Right cardiac atrium (tissue), 5 donors: ENCODE measurements at places on chromosomes 3 and 15. TPM values are rescaled to one million over a fixed set of nuclear protein-coding genes. Genes with fewer than 3 reads are reported as not detected.

DNA sequence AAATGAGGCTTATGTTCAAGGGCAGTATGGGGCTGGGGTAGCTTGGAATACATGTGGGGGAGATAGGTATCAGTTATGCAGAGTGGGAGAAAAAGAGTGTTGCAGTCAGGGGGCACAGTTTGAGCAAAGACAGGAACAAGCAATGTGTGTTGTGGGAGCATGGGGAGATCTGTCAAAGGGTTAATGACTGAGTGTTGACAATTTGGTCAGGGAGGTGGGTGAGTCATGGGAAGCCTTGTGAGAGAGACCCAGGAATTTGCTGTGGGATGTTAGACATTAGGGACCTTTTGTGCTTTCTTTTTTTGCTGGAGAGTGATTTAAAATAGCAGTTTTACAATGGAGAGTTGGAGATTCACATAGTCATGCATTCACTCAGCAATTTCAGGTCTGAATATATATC is 221.6 kb upstream of the NR2E3 start:
- DNase-seq = no peak

- no peak for DNase-seq
Observed at GRCh38 chr3:64084640-64085039, 61.3 kb upstream of the PSMD6 start.

- DNase-seq = no peak
Observed at GRCh38 chr3:152192936-152193672, 75.6 kb upstream of the MBNL1 start.

- DNase-seq = no peak
Observed at GRCh38 chr3:108959017-108959416, 5.3 kb upstream of the GUCA1C start.

GRCh38 chr15:38164061-38164460 is 88.6 kb upstream of the SPRED1 start:
- no peak for DNase-seq

DNA sequence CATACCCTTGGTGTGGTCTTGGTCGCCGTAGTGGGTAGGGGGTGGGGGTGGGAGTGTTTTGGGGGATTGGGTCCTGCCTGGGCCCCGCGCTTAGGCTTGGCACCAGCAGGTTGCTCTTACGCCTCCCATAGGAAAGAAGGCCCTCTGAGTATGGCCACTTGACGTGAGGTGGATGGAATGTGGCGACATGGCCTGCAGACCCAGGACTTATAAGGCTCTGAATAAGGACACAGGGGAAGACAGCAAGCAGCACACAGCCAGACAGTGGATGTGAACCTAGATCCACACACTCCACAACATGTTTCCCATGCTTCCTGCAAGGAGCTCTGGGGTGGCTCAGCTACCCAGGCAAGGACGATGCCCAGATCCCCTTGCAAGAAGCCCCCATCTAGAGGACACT is 12.4 kb downstream of the RBPMS2 start:
- no peak for DNase-seq

- no peak for DNase-seq
Observed at GRCh38 chr3:172061724-172062184, 22.4 kb downstream of the FNDC3B start.

DNA sequence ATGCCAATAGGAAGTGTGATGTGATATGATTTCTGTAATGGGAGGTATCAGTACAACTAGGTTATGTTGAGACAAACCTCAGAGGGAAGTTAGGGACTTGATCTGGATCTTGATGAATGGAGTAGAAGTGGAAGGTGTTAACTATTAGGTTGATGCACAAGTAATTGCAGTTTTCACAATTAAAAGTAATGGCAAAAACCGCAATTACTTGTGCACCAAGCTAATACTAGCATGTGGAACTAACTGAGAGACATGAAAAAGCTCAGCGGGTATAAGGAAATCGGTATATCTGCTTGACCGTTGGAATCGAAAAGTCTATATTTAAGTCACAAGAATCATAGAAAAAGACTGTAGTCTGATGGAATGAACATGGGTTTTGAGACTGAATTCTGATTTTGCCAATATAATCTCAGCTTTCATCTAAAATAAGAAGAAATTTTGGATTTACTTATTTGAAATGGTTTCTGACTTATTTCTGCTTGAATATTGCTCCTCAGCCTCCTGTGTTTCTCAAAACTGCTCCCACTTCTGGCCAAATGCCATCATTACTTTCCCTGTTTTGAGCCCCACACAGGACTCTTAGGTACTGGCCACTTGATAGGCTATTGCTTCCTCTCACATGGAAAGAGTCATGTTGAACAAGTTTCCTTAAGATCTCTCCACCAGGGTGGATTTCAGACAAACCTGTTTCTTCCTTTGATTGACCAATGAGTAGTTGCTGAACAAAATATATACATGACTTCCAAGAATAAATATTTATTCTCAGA is 271.5 kb upstream of the COL8A1 start:
- no peak for DNase-seq

The LRRC31 gene
- total RNA-seq = not detected

DNA sequence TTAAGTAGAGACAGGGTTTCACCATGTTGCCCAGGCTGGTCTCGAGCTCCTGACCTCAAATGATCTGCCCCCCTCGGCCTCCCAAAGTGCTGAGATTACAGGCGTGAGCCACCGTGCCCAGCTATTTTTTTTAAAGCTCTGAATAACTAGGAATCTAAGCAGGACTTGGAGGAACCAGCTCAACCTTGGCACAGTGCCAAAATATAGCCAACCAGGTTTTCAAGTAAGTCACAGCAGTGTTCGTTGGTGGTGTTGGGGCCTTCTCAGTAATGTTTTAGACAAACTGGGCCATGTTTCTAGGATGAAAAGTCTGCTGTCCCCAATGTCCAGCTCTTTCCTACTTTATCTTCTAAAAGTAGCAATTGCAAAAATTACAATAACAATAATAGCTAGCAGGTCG is 6.4 kb upstream of the ADAM10 start:
- no peak for DNase-seq

- no peak for DNase-seq
Observed at GRCh38 chr15:95734422-95735316, 595.8 kb upstream of the NR2F2 start.

The NIPA2 gene
- 29.9 TPM for total RNA-seq

The CHL1 gene
- total RNA-seq = 70.2 TPM

- DNase-seq = no peak
Observed at GRCh38 chr3:13800064-13800463, 79.8 kb downstream of the WNT7A start.

DNA sequence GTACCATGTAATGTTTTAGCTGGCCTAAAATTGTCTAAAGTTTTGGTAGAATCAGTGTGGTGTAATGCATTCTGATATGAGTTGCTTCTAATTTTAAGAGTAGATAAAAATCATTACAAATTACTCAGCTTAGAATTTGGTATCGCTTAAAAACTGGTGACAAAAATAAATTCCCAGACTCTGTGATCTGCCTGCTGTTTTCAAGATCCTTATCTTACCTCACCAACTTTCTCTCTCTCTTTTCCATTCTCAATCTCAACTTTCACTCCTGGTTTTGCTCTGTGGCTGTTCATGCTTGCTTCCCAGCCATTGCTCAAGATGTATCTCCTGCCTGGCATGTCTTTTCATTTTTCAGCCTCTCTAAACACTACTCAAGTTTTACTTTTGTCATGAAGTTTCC is 45.7 kb downstream of the TCF12 start:
- no peak for DNase-seq

DNA sequence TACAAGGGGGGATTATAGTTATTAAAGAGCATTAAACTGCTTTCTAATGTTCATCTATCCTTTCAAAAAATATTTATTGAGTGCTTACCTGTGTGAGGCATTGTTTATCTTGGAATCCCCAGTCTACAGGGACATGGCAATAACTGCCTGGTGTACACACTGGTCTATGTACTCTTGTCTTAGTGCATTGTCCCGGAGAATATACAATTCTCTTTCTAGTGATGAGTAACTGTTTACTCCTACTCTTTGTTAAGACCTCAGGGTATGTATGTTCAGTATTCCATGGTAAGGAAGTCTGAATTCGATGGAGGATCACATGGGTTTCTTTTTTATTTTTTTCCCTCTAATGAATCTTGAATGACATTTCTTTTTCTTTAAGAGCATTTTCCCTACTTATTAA is 772.4 kb upstream of the NR2F2 start:
- DNase-seq = no peak

GRCh38 chr15:79222808-79223207 is 59.7 kb upstream of the ANKRD34C start:
- no peak for DNase-seq

GRCh38 chr3:27031476-27031875 is 337.7 kb downstream of the NEK10 start:
- DNase-seq = no peak

The OR5K2 gene
- total RNA-seq = not detected

GRCh38 chr15:72203507-72203837 is 5.9 kb upstream of the GRAMD2A start:
- DNase-seq = peak; percentile 89

DNA sequence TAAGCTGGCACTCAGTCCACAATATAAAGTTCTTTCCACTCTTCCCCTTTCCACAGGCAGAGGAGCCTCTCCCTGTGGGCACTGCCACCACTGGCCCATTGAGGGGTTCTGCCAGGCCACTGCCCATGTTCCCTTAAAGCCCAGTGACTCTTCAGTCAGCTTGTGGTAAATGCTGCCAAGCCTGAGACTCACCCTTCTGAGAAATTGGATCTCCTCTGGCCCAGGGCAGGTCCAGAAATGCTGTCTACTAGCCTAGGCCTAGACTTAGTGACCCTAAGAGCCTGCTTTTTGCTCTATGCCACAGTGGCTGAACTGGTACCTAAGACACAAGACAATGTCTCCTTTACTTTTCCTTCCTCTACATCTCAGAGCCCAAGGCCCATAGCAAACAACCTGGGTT is 295.8 kb downstream of the RBMS3 start:
- no peak for DNase-seq

The ASB14 gene
- total RNA-seq = 1.3 TPM

DNA sequence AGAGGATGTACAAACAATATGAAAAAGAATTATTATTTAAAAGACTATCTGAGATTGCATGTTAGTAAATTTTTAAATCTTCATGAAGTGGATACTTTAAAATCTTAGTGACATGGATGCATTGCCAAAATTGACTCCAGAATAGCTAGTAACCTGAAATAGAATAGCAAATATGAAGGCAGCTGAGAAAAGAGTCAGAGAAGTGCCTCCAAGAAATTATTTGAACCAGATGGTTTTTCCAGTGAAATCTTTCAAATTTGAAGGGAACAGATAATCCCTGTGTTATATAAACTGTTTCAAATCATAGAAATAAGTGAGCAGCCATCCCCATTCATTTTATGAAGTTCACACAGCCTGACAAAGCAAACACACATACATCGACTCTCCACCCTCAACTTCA is 29.6 kb downstream of the FSIP1 start:
- DNase-seq = no peak

DNA sequence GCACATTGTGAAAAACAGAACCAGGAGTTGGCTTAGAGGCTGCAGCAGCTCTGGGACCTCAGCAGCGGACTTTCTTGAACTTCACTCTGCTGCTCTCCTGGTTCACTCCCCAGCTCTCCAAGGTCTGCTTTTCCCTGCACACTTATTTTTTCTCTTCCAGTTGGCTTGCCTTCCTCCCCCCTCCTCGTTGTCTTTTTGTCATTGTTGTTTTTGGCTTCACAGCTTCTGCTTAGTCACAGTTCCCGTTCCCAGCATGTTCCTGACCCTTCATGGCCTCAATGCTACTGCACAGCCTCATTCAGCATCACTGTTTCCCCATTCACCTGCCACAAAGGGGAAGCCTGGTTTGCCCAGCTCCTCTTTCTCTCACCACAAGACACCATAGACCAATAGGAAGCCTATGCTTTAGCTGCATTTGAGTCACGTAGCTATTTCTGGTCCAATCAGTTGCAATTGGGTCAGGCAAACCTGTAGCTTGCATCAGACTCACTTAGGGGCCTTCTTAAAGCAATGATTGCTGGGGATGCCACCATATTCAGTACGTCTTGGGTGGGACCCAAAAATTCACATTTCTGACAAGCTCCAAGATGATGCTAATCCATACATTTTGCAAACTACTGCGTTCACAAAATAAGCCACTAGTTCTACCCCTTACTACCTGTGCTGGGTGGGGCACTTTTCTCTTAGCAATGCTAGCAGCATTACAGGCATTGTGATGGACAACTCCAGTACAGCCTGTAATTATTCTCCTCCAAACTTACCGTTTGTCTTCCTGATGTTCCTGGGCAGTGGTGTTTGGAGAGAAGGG is 7.8 kb upstream of the SUMF1 start:
- DNase-seq = peak; percentile 33

- no peak for DNase-seq
Observed at GRCh38 chr3:155500194-155500818, 206.8 kb upstream of the STRIT1 start.

The SAXO2 gene
- 4.3 TPM for total RNA-seq

DNA sequence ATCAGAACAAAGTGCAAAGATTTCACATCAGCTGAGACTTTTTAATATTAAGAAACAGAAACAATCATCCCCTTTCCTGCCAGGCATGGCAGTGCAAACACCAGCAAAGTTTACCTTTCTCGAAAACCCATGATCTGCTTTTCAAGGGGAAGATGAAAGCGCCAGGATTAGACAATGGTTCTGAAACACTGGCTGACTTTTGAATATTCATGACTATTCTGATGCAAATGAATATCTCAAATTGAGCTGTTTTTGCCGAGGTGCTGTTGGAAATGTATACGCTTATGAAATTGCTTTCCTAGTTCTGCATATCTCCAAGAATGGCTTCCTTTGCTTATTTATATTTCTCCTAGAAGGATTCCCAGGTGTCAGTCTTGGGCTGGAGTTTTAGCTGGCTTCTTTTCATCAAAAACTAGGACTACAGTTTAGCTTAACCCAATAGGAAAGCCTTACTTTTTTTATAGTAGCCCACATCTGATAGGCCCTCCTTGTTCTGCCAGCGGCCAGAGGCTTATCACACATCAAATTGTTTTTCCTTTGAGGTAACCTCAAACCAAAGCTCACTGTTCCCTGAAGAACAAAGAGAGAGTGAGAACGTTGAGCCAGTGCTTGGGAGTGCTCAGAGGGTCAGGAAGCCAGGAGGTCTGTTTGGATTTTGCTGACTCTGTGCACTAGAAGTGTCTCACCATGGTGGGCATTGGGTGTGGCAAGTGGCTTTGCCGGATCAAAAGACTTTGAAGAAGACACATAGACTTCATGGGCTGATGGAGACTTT is 74.0 kb upstream of the PLCL2 start:
- no peak for DNase-seq

DNA sequence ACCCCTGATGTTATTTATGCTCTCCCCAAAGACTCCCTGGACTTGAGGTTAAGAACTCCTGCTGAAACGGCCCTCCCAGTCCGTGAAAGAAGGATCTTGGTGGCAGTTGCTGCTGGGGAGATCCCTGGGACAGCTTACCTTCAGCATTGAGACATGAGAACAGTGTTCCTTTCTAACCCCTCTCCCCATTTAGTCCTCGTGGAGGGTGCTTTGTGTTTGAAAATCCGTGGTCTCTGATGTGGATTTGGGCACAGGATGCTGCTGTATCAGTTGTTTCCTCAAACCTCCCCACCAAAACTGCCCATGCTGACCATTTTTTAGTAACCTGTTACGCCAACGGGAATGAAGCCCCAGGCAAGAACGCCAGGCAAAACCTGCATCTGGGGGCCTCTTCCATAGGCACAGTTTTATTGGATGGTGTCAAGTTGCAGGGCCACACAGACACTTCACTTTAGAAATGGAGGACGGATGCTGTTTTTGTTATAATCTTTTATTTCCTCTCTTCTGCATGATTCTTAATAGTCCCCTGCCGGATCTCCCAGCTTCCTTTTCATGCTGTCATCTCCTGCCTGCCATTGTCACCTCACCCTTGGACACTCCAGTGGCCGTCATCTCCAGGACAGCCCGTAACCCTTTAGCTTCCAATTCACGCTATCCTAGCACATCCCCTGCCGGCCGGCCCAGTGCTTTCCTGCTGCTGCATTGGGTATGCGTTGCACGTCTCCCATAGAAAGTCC is 31.7 kb upstream of the CEMIP start:
- DNase-seq = no peak
